ENCODE measurements at places on chromosomes 3 and 15.

- DNase-seq: no peak
Measured at GRCh38 chr3:5473471-5473870, 286.0 kb downstream of the EDEM1 start.

DNA sequence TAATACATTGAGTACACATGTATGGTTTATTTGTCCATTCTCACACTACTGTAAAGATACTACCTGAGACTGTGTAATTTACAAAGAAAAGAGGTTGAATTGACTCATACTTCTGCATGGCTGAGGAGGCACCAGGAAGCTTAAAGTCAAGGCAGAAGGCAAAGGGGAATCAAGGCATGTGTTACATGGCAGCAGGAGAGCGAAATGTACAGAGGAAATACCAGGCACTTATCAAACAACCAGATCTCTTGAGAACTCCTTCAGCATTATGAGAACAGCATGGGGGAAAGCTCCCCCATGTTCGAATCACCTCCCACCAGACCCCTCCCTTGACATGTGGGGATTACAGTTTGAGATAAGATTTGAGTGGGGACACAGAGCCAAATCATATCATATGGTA lies 666.3 kb downstream of the ZBBX start:
- no peak for DNase-seq

GRCh38 chr3:109275702-109276293 lies 40.5 kb downstream of the DPPA2 start:
- peak; percentile 18 for DNase-seq

DNA sequence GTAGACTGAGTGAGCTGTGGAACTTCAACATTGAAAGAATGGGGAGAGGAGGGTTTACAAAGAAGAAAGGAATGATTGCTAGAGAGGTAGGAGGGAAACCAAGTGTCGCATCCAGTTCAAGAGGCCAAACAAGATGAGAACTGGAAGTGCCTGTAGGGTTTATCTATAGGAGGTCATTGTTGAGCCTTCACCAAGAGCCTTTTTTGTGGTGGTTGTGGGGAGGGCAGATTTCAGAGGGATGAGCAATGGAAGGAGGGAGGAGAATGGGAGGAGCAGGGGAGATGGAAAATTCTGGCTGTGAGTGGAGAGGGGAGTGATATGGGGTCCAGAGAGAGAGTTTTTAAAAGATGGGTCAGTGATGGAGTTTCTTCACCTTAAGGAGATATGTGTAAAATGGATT lies 8.5 kb downstream of the PDIA5 start:
- no peak for DNase-seq

- no peak for DNase-seq
Measured at GRCh38 chr3:105733356-105733755, 135.5 kb downstream of the CBLB start.

DNA sequence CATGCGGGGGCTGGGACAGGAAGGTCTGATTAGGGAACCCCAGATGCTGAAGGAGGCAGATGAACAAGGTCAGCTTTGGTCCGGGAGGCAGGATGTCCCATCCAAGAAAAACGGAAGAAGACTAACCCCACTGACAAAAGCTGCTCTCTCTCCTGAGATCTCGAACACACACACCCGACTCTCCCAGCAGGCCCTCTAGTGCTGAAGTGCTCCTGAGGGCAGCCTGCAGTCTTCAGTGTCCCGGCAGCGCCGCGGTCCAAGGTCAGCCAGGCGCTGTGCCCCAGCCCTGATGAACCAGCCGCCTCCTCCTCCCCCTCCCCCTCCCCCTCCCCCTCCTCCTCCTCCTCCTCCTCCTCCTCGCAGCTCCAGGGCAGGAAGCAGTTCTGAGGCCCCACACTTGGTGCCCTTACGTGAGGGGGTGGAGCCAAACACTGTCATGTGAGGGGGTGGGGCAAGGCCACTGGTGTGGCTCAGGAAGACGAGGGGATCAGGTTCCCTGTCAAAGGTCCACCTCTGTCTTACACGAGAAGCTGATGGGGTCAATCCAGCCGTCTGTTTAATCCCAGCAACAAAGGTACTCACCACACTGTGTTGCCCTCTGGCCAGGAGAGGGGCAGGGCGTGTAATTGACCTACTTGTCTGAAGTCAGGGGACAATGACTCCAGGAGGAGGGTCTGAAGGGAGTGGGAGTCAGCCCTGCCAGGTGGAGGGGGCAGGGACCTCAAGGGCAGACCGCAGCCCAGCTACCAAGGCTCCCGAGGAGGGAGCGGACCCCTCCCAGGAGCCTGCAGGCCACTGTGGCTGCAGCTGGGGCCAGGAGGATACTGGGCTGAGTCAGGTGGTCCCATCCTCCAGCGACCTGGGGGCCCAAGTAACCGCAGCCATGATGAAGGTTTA lies 34.3 kb downstream of the PRR23E start:
- peak; percentile 50 for DNase-seq

DNA sequence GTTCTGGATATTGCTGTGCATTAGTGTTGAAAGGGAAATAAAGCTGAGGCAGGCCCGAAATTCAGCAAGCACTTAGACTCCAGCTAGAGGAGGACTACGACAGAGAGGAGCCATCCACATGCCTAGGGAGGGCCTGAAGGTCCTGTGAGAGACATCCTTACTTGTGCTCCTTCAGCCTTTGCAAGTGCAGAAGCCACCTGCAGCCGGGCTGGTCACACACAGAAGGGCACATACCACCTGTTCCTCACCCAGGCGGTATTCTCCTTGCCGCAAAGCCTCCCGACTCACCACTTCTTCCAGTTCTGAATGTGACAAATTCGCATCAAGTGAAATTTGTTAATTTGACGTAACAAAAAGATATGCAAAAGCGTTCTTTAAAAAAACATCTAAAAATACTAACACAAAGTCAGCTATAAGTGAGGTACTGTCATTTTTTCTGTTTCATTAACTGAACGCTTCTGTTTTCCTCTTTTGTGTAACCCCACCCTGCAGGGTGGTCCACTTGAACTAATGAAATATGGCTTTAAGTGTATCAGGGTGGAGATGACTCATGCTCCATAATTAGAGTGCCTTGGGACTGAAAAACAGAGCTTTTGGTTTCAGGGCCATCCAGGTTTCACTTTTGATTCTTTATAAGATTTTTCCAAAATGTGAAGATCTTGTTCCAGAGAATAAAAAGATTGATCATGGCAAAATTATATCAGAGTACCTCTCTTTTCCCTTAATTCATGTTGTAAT lies 467.9 kb upstream of the ATP11B start:
- no peak for DNase-seq

- DNase-seq: no peak
Measured at GRCh38 chr15:92928225-92928750, 28.2 kb downstream of the CHD2 start.

GRCh38 chr3:136994772-136995516 lies 37.2 kb downstream of the IL20RB start:
- DNase-seq: no peak

DNA sequence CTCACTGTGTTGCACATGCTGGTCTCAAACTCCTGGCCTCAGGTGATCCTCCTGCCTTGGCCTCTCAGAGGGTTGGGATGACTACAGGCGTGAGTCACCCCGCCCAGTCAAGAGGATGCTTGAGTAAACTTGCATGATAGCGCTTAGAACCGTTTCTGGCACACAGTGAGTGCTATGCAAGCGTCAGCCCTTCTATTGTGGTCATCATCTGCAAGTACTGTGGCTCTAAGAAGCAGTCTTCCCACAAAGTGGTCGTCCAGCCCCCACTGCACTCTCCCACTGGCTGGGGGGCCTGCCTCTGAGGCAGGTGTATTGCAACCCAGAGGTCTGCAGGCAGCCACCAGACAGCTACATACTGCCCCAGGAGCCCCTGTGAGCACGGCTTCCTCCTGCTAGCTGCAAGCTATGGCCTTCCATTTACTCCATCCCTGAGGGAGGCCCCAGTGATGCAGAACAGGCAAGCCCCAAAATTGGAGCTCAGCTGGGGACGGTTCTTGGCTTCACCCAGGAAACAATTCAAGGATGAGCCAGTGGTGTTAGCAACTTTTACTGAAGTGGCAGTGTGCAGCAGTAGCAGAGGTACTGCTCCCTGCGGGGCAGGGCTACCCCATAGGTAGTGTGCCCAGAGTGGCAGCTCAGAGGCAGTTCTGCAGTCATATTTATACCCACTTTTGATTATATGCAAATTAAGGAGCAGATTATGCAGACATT lies 95.4 kb downstream of the LSM3 start:
- no peak for DNase-seq

- DNase-seq: no peak
Measured at GRCh38 chr15:92848464-92848851, 51.7 kb upstream of the CHD2 start.

DNA sequence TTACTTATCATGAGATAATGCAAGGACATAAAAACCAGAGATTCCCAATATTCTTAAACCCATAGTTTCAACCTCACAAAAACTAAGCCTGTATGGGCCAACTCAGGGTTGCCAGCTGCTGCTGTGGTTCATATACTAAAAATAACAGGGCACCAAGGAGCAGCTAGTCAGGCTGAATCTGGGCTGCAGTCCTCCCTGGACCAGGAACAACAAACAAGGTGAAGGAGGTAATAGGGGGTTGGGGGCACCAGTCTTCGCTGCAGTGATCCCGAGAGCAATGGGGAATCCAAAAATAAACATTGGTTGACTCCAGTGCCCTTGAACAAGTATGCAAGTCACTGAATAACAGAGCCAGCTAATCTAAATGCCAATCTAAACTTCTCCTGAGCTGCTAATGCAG lies 108.9 kb downstream of the MECOM start:
- no peak for DNase-seq

GRCh38 chr15:72536506-72536905 lies 62.4 kb downstream of the ARIH1 start:
- no peak for DNase-seq

DNA sequence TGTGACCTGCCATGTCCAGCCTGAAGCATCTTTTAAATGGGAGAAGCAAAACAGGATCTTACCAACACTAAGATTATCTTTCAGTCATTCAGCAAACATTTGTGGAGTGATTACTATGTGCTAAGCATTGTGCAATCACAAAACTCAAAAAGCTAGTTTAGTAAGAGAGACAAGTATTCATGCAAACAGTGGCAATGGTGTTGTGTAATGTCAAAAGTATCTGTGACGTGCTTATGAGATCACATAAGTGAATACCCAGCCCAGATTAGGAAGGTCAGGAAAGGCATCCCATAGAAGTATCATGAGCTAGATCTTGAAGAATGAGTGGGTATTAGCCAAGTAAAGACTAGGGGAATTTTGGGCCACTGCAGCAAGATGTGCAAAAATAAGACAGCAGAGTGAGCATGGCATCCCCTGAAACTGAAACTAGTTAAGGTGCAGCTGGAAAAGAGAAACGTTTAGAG lies 32.1 kb downstream of the SEC62 start:
- peak; percentile 23 for DNase-seq

GRCh38 chr15:45481135-45481534 lies 41.4 kb downstream of the SLC30A4 start:
- no peak for DNase-seq

- peak; percentile 60 for DNase-seq
Measured at GRCh38 chr3:49761661-49762060, 24.7 kb downstream of the IP6K1 start.

DNA sequence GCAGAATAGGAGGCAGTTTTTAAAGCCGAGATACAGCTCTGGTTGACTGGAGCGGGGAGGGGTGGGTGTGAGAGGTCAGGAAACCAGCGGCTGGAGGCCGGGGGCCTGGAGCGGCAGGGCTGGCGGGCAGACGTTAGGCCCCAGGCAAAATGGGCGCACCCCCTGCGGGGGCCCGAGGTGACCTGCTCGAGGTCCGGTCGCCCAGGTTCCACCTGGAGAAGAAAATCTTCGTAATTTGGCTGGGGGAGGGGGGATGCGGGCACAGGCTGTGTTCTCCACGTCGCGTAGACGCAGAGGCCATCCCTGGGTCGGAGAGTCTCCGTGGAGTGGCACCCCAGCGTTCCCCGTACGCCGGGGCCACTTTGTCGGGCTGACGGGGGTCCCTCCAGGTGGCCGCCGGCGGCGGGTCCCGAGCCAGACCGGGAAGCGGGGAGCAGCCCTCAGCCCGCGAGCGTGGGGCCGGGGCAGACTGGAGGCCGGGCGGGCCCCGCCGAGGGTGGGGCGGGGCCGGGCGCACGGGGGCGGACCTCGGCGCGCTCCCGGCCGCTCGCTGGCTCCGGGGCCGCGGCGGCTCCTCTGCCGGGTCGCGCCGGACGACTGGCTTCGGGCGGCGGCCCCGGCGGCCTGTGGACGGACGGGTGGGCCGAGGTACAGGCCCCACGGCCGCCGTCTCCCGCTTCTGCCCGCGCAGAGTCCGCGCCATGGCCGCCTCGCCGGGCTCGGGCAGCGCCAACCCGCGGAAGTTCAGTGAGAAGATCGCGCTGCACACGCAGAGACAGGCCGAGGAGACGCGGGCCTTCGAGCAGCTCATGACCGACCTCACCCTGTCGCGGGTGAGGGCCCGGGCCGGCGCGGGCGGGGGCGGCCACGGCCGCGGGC lies at the start of gene CRTC3:
Gene CRTC3, plus strand, starts transcription at position 553 of the 879 bp plus-strand sequence. Its CDS starts 149 bp downstream, at position 702.
- DNase-seq: peak; percentile 72

DNA sequence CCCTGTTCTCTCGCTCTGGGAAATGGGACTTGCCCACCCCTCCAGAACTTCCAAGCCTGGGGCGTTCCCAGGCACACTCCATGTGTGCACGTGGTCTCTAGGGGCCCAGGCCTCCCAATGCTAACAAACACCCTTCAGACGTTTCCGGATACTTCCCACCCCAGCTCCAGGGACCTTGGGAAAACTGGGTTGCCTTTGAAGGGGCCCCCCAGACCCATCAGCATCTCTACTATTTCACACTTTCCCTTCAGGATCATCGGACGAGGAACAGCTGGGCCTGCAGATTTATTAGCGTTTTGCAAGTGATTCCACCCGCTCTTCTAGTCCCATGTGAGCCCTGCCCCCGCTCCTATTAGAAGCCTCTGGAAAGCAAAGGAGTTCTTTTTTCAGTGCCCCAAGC lies 63.2 kb downstream of the MAGEF1 start:
- DNase-seq: no peak

DNA sequence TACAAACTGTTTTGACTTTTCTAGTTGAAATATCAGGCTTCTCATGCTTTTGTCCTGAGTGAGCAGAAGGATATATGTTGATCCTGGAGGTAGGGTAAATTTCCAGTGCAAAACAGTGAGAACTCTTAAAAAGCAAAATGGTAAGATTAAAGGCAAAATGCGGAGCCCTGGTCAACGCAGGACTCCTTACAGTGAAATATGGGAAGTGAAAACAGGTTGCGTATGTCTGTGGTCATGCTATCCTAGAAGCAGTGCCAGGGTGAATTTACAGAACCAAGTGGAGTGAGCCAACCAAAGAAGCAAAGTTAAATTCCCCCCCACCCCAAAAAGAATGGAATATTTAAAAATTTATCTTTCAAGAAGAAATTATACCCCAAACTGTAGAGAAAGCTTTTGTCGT lies 256.4 kb downstream of the NR2F2 start:
- peak; percentile 85 for DNase-seq

GRCh38 chr3:159916052-159916451 lies 72.6 kb upstream of the IL12A start:
- no peak for DNase-seq

DNA sequence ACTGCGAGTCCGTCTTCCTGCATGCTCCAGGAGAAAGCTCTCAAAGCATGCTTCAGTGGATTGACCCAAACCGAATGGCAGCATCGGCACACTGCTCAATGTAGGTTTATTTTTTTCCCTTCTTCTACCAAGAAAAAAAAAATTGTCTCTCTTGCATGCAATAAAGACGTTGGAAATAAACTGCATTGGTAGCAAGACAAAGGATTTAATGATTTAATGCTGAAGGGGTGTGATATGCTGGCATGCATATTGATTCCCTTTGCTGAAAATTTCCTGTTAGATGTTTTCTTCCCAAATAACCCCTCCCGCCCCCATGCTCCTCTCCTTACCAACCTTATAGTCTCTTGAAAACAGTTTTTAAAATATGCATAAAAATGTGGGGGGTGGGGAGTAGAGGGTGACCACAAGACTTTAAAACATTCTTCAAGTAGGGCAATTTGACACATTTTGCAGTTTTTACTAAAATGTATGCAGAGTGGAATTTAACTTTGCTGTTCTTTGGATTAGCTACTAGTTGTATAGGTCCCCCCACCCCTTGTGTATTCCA lies 799 bp downstream of the RARB start:
- DNase-seq: no peak

Data from NB4 (cell line).